ENCODE measurements at places on chromosomes 12 and 14. TPM values are rescaled to one million over a fixed set of nuclear protein-coding genes. Genes with fewer than 3 reads are reported as not detected.

Gene AKAP5
- total RNA-seq: 1.1 TPM

- no peak for ATAC-seq
Measured at GRCh38 chr12:1572731-1573130, 21.6 kb downstream of the FBXL14 start.

Gene TAS2R7
- not detected for total RNA-seq

GRCh38 chr14:68701001-68701741 is 91.7 kb downstream of the ZFP36L1 start:
- ATAC-seq: no peak

Gene GLIPR1L1
- not detected for total RNA-seq

Gene AVPR1A
- 0.10 TPM for total RNA-seq

DNA sequence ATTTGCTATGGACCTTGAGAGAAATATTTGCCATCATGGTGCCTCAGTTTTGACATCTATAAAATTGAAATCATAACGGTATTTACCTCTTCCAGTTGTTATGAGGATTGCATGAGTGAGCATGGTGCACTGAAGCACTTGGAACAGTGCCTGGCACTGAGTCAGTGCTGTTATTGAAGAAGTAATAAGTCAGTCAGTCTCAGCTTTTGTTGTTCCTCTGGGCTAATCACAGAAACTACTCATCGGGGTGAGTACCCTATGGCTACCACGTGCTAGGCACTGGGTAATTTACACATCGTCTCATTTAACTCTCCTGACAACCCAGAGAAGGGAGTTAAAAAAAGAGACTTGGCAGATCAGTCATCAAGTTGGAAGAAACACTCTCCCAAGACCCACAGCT is 159.5 kb upstream of the NRXN3 start:
- no peak for ATAC-seq

Gene PZP
- not detected for total RNA-seq

Gene KLRC1
- not detected for total RNA-seq

GRCh38 chr12:67716817-67717216 is 68.3 kb downstream of the DYRK2 start:
- no peak for ATAC-seq

Gene SCN8A
- 17.3 TPM for total RNA-seq

DNA sequence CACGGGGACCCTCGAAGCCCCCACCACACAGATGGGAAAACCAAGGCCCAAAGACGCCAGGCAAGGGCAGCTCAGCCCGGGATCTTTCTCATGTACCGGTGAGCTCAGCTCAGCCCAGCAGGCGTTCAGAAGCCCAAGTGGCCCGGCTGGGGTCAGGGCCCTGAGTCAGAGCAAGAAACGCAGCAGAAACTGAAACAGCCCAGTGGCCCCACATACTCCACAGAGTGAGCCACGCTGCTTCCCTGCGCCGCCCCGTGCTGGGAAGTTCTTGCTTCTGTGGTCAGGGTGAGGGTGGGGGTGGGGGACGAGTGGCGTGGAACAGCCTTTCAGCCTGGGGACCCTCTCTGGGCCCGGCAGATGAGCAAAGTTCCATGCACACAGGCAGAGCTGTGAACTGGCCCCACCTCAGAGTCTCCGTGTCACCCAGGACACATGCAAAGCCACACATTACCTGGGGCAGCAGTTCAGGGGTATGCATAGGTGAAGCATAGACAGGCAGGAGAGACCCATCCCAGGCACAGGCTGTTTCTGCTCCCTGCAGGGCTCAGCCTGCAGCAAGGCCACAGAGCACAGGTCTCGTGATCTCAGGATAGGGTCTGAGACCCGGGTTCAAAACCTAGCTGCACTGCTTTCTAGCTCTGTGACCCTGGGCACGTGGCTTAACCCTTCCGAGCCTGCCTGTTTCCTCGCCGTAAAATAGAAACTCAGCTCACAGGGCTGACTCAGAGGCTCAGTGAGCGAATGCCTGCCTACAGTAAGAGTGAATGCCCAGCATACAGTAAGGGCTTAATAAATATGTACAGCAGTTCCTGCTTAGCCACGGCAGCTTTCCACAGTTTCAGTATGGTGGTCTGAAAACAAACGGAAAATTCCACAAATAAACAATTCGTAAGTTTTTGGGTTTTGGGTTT is 21.6 kb downstream of the NCOR2 start:
- ATAC-seq: no peak

GRCh38 chr12:71441836-71442566 is 2.4 kb downstream of the LGR5 start:
- ATAC-seq: no peak

Gene ACVRL1
- 0.54 TPM for total RNA-seq

GRCh38 chr14:90715495-90715894 is 100.7 kb downstream of the TTC7B start:
- no peak for ATAC-seq

Gene TSPAN8
- not detected for total RNA-seq

DNA sequence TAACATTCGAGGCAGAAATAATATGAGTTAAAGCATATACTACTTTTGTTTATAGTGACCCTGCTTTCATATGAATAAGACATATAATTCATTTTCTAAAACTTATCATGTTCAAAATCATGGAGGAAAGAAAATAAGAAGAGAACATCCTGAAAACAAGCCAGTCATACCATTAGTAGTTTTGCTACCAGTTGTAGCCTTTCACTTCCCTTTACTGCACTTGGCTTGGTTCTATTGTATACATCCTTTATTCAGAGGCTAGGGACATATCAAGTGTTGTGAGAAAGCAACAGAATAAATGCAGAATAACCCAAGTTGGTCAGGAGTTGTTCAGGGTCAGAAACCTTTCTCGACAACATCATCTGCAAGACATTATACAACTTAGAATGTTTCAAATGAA is 598.7 kb downstream of the SOX5 start:
- ATAC-seq: no peak

Gene CNIH1
- total RNA-seq: 211 TPM

DNA sequence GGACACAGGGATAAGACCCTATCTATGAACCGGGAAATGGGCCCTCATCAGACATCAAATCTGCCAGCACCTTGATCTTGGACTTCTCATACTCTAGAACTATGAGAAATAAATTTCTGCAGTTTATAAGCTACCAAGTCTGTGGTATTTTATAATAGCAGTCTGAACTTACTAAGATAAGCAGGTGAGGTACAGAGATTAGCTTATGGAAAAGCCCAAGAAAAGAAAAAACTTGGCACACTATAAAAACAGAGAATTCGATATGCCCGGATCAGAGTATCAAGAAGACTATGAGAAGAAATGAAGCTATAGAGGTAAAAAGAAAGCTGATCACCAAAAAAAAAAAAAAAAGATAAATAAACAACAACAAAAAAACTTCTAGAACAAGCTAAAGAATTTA is 52.6 kb downstream of the EEA1 start:
- no peak for ATAC-seq

GRCh38 chr14:63486738-63487137 is 56.4 kb downstream of the PPP2R5E start:
- peak; percentile 81 for ATAC-seq

Gene SERPINA10
- 0.25 TPM for total RNA-seq

DNA sequence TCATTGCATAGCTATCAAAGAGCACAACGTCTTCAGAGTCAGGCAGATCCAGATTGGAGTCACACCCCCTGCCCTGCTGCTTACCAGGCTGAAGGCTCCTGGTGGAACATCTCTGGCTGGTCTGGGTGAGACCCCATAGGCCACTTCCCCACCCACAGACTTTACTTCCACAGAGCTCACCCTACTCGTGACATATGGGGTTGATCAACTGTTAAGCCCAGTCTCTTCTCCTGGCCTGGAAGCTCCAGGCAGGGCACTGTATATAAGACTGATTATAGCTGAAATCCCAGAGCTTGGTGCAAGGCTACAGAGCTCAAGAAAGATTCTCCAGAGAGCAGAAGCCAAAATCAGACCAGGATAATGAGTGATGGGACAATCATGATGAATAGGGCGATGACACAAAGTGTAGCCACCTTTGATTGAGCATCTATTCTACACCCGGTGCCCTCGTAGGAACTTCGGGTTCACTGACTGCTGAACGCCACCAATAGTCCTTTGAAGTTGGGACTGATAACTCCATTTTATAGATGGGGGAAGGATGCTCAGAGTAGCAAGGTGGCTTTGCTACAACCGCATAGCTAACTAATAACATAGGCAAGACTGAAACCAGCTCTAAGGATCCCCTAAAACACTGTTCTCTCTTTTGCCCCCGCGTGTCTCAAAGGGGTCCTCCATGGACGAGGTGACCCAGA is 287.8 kb downstream of the BCL11B start:
- ATAC-seq: no peak

Gene CCDC177
- total RNA-seq: 3.3 TPM

DNA sequence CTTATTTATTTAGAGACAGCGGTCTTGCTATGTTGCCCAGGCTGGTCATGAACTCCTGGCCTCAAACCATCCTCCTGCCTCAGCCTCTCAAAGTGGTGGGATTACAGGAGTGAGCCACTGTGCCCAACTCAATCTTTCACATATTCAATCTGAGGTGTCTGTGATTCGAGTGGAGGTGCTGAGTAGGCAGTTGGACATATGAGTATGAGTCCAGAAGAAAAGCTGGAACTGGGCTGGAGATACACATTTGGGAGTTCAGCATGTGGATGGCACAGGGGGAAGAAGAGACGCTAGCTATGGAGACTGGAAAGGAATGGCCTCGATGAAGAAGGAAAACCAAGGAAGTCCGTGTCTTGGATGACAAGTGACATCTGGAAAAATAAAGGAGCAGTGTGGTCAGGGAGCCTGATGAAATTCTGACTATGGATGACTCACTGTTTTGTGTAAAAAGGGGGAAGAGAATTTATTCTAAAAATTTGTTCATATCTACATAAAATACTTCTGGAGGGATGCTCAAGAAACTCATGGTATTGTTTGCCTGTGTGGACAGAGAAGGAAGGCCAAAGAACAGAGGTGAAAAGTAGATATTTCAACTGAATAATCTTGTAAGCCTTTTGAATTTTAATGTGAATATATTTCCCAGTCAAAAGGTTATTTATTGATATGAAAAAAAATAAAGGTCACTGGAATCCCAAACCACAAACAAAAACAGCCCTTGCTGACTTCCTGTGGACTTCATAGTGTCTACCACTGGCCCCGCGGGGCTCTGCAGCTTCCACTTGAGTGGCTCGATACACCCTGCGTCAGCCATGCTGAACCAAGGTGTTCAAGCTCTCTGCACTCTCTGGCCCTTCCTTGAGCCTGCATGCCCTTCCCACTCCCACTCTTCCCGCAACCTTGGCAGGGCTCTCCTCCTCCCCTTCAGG is 8.9 kb upstream of the LTA4H start:
- ATAC-seq: no peak

- ATAC-seq: no peak
Measured at GRCh38 chr12:31001581-31002360, 71.9 kb upstream of the DDX11 start.

DNA sequence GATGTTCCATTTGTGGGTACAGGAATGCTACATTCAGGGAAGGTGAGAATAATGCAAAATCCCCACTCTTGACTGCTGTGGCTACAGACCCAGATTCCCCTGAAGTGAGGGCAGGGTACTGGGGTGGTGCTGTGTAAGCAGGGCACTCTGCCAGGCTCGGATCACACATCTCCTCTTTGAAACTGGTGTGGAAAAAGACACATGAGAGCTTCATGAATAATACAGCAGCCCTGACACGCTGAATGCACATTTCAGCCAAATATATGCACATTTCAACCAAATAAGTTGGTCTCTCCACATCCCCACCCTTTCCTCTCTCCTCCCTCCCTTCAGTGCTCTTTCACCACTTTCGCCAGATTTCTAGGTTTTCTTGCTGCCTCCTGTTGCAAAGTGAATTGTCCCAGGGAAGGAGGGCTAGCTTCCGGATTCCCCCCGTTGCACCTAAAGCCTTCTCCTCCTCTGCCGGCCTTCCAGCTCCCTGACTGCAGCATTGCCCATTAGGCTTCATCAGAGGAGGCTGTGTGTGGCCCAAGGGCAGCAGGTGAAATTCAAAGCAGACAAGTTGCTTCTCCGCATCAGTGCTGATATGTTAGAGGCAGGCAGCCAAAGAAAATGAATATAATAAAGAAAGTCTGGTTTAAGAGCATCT is 118.2 kb upstream of the TMCC3 start:
- ATAC-seq: peak; percentile 53

DNA sequence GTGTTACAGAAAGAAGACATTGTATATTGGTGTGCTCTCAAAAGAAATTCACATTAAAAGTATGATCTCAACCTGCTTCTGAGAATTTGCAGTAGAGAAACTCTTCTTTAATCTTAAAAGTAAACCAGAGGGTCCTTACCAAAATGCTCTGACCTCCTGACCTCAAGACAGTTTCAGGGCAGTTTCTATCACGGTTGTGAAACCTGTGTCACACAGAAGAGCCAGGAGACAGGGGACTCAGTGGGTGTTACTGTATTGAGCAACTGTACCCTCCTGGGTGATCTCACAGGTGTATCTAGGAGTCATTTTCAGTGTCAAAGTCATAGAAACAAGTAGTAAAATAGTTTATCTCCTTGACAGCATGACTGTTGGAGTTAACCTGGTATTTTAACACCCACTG is 178.0 kb downstream of the GRIP1 start:
- ATAC-seq: no peak

- no peak for ATAC-seq
Measured at GRCh38 chr12:132052196-132052932, 91.8 kb downstream of the DDX51 start.

Gene RPL10L
- total RNA-seq: not detected

DNA sequence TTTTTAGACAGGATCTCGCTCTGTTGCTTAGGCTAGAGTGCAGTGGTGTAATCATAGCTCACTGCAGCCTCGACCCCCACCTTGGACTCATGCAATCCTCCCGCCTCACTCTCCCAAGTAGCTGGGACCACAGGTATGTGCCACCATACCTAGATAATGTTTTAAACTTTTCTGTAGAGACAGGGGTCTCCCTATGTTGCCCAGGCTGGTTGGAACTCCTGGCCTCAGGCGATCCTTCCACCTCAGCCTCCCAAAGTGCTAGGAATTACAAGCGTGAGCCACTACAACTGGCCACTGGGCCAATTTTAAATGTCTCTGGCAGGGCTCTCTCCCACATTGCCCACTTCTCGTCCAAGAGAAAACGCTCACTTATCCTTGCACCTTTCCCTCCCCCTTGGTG is 66.5 kb upstream of the DACT1 start:
- ATAC-seq: no peak

Measured in motor neuron (in vitro differentiated cells).